ENCODE measurements at places on chromosomes 7 and 10.

DNA sequence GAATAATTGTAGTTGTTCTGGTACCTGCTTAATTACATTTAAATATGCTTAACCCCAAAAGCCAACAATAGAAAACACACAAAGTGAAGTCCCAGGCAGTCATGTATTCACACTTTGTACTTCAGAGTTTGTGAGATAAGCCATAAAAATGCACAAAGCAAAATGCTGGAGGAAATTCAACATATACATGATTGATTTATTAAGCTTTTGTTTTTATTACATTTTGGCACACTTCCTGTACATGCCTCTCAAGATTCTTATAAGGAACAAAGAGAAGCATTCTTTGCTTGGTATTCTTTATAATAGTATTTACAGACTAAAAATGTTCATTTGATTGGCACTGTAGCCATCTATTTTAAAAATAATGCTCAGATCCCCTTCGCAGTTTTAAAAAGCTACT lies 107.7 kb upstream of the ANK3 start:
- no peak for DNase-seq

GRCh38 chr10:108632144-108632543 lies 1291.2 kb downstream of the XPNPEP1 start:
- no peak for DNase-seq

GRCh38 chr7:45162311-45162845 lies 4.8 kb downstream of the RAMP3 start:
- DNase-seq: no peak

DNA sequence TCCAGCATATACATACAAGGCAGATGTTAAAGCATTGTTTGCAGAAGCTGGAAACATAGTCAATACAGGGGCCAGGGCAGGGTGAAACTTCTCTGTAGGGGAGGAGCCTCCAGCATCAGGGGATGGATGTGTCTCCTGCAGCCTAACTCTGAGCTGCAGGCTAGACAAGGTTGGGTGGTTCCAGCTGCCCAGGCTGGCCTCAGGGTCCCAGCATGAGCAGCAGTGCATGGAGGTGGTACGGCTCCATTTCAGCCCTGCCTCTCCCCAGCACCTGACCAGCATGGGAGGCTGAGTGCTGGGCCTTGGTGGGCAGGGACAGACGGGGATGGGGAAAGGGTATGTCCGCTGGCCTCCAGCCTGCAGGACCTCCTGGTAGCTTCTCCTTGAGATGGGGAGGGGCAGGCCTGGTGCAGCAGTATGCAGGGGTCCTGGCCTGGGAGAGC lies 7.4 kb upstream of the TBRG4 start:
- no peak for DNase-seq

DNA sequence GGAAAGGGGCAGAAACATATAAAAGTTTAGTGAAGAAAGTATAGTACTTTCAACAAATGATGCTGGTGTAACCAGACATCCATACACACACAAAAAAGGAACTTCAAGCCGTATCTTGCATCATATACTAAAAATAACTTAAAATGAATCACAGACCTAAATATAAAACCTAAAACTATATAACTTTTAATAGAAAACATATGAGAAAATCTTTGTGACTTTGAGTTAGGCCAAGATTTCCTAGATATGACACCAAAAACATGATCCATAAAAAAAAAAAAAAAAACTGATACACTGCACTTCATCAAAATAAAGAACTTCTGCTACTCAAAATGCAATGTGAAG lies 40.9 kb downstream of the NUDCD3 start:
- no peak for DNase-seq

- no peak for DNase-seq
Measured at GRCh38 chr10:76040107-76040829, 608.8 kb downstream of the LRMDA start.
